ENCODE measurements at places on chromosomes 7 and 10.

- DNase-seq = no peak
These were observed 346.8 kb downstream of the PCDH15 start for GRCh38 chr10:54454271-54454670.

DNA sequence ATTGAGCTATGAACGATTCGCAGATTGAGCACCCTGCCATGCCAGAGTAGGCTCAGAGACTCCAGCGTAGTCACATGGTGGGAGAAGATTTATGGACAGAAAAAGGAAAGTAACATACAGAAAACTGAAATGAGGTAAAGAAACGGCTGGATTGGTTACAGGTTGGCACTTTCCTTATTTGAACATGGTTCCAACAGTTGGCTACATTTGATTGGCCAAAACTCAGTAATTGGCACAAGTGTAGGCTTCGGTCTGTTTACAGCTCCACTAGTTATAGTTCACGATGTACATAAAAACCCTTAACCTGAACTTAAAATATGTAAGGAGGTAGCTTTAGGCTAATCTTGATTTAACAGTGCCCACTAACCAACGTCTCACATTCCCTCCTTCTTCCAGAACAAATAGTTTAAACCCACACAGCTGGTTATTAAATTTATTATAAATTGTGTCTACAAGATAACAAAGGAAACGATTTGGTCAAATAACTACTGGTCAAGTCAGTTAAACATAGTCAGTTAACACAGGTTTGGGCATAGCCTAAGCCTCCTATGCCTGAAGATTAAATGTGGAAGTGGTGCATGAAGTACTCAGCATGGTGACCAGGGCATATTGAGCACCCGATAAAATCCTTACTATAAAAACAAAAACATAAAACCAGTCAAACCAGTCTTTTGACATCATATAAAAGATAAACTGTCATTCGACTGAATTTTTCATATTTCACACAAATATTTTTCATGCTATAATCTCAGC is 17.9 kb upstream of the MTERF1 start:
- DNase-seq = no peak

DNA sequence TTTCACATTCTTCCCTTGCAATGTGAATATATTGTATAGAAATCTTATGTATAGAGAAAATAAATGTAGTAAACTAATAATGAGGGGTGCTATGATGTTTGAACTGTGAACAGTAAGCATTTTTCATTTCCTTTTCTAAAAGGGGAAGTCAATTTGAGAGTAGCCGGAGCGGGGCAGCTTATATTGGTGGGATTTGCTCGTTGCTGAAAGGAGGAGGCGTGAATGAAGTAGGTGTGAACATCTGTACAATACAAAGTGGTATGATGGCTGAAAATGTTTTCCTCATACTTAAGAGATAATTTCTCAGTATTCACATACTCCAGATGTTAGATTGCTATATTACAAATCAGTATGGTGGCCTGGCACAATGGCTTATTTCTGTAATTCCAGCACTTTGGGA is 87.1 kb downstream of the SRI start:
- no peak for DNase-seq

DNA sequence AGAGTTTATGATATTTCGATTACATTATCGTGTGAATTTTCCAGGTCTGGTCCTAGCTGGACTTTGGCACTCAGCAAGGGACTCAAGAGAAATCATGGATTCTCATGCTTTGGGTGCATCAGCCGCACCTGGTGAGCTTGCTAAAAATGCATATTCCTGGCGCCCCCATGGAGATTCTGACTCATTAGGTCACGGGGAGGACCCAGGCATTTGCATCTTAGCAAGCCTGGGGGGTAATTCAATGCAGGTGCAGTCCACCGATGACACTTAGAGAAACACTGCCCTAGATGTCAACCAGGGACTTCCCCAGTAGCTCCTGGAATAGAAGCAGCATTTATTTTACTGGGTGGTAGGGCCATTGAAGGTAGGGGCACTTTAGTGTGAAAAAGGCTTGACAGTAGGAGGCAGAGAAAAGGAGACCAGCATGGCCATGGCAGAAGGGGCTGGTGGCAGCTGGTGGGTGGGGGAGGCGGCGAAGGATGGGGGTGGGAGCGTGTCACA is 29.9 kb upstream of the PDCD4 start:
- no peak for DNase-seq

GRCh38 chr7:46600340-46600739 is 679.3 kb upstream of the IGFBP3 start:
- no peak for DNase-seq

- DNase-seq = no peak
These were observed 153.6 kb downstream of the FGFR2 start for GRCh38 chr10:121444520-121445165.

DNA sequence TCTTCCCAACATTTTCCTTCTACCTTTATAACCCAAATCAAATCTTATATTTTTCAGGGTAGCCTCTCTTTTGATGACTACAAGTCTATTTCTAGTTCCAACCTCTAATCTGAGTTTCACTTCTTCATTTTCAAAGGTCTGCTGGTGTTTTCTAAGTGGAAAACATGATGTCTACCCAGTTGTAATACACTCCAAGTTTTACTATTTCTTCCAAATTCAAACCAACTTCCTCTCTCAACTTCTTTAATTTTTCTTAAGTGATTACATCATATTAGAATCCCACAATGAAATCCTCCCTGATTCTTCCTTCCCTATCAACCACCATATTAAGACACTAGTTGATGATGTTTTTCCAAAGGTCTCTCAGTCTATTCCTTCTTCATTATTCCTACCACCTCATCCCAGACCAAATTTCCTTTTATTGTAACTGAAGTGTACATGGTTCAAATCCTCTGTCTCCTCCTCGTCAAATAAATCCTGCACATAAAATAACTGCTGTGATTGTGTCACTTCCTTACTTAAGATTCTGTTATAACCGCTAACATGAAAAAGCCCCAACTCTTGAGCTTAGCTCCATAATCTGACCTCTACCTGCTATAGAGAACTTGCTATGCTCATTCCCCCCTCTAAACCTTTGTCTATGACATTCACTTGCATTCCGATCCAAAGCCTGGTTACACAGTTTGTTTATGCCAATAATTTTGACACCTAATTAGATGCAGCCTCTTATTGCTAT is 12.7 kb downstream of the TAS2R38 start:
- DNase-seq = no peak

GRCh38 chr7:3436746-3437145 is 135.7 kb downstream of the SDK1 start:
- no peak for DNase-seq

DNA sequence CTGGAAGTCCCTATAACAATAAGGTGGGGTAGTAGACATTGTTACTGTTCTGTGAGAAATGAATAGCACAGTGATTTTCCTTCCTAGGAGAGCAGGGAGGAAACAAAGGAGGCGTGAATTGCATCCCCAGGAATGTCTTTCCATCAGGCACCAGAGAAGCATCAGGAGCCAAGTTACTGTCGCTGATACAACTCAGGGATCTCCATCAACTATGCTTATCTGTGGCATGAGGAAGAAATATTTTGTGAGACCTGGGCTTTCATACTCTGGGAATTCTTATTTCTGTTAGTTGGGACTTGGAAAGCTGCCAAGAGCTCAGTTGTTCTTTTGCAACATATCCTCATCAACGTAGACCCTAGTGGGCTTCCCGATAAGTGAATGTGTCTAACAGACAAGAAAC is 622.3 kb downstream of the SUGCT start:
- DNase-seq = no peak

GRCh38 chr7:94182721-94183120 is 178.6 kb upstream of the BET1 start:
- no peak for DNase-seq

- DNase-seq = no peak
These were observed 186.0 kb upstream of the TCF7L2 start for GRCh38 chr10:112763916-112764520.

- DNase-seq = no peak
These were observed 37.7 kb upstream of the FAM3C start for GRCh38 chr7:121433775-121434174.

GRCh38 chr7:109696723-109697122 is 1127.0 kb downstream of the DNAJB9 start:
- DNase-seq = no peak

GRCh38 chr7:2702594-2702957 is 14.6 kb downstream of the AMZ1 start:
- DNase-seq = no peak

GRCh38 chr10:102674566-102674965 is 30.3 kb downstream of the TRIM8 start:
- DNase-seq = no peak

- no peak for DNase-seq
These were observed 78.0 kb upstream of the EGR2 start for GRCh38 chr10:62894156-62894555.

DNA sequence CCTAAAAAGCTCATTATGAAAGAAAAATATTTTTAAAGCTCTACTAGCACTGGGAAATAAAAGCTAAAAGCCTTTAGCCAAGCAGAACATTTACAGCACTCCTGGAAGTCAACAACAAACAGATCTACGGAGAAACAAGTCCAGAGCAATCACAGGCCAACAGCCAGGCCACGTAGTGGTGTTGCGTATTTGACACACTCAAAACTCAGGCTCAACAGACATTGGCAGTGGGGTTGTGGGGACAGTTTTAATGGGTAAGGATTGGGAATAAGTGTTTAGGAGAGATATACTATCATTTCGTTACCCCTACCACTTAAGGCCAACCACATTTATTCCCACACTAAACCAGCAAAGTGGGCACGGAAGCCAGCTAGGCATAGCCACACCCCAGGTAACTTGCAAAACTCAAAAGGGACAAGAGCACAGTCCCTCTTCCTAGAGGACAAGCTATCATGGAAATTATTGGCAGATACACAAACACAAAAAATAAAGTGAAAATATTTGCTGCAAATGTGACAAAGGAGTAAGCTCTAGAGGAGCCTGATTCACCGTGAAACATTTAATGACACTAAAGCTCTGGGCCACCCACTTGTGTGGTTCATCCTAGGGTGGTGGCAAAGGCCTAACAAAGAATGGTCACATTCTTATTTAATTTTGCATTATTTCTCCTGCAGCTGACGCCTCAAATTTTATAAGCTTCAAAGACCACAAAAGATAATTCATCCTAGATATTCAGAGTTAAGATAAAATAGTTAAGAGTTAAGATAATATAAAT is 498.2 kb downstream of the TNS3 start:
- DNase-seq = no peak

DNA sequence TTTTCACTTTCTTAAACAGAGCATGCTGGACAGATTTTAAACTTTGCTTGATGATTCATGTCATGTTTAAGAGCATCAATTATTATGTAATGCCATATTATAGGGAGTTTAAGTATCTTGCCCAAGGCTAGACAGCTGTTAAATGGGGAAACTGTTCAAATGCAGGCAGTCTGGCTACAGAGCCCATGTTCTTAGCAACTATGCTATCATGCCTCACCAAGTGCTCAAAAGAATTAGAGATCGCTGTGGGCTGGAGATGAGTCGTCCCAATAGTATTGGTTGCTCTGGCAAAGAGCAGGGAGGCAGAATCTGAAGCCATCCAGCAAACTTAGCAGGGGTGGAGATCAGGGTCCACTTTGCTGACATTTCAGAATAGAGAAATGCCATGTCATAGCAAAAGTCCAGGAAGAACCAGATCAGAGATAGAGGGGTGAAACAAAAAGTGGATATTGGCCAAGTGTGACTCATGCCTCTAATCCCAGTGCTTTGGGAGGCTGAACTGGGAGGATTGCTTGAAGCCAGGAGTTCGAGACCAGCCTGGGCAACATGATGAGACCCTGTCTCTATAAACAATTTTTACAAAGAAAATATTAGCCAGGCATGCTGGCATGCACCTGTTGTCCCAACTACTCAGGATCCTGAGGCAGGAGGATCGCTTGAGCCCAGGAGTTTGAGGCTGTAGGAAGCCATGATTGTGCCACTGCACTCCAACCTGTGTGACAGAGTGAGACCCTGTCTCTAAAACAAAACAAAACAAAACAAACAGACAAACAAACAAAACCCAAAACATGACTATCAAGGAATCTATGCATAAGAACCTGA is 57.8 kb downstream of the BAMBI start:
- DNase-seq = no peak

GRCh38 chr7:90739716-90740115 is 143.6 kb downstream of the CDK14 start:
- DNase-seq = no peak

- DNase-seq = no peak
These were observed 915.8 kb downstream of the XPNPEP1 start for GRCh38 chr10:109007514-109007913.

DNA sequence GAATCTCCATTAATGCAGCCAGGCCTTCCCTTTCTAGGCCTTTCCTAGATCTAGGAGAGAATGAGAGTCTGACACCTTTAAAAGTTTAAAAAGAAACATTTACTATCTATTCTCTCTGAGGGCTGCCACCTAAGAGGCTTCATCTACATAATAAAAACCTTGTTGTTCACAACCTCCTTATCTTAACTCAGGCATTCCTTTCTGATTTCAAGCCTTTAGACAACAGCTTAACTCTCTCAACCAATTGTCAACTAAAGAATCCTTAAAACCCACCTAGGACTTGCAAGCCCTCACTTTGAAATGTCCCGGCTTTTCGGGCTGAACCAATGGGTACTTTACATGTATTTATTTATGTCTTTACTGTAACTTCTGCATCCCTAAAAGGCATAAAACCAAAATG is 64.3 kb upstream of the RET start:
- peak; percentile 96 for DNase-seq

DNA sequence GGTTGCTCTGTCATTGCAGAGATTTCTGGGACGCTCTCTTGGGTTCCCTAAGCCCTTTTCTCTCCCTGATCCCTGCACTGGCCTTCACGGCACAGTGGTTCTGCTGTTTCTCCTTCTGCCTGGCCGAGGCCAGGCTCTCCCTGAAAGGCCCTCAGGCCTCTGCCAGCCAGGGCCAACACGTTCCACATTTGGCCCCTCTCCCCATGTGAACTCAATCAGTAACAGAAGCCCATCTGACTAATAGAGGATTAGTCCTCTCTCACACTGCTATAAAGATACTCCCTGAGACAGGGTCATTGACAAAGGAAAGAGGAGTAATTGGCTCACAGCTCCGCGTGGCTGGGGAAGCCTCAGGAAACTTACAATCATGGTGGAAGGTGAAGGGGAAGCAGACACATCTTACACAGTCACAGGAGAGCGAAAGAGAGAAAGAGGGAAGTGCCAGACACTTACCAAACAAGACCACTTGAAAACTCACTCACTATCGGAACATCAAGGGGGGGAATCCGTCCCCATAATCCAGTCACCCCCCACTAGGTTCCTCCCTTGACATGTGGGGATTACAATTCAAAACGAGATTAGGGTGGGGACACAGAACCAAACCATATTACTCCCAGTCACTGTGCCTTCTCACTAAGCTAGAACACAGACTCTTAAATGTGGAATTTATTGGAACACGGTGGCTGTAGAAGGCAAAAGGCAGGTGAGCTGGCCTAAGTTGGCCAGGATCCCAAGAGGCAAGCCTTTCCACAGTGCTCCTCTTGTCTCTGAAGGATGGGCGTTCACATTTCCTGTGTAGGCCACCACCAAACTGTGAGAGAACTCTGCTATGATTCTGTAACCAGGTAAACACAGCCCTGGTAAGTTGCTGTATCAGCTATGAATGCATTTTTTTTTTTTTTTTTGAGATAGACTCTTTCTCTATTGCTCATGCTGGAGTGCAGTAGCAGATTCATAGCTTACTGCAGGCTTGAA is 8.8 kb downstream of the FZD8 start:
- DNase-seq = no peak

- DNase-seq = no peak
These were observed 20.5 kb upstream of the ZNF273 start for GRCh38 chr7:64882341-64883112.
